SK-N-SH (cell line): ENCODE measurements at places on chromosomes 3 and 15. TPM values are rescaled to one million over a fixed set of nuclear protein-coding genes. Genes with fewer than 3 reads are reported as not detected.

GRCh38 chr15:34358367-34358766 is 8.6 kb downstream of the LPCAT4 start:
- peak; percentile 41 for DNase-seq

DNA sequence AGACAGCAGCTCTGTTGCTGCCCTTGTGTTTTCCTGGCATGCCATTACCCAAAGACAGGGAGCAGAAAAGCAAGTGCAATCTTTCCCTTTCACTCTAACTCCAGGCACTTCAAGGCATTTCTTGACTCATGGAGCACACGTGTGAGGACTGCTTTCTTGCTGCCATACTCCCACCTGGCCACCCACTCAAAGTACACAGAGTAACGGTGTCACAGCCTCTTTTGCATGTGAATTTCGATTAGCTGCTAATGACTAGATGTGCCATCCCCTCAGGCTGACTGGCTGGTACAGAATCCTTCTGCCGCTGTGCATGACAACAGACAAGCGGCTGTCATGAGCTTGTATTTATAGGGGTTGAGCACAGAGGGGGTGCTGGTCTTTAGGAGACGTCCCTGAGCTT is 380.6 kb downstream of the CTNNB1 start:
- peak; percentile 15 for DNase-seq

Gene TMEM43
- 105 and 123 TPM in 2 replicates for polyA plus RNA-seq

DNA sequence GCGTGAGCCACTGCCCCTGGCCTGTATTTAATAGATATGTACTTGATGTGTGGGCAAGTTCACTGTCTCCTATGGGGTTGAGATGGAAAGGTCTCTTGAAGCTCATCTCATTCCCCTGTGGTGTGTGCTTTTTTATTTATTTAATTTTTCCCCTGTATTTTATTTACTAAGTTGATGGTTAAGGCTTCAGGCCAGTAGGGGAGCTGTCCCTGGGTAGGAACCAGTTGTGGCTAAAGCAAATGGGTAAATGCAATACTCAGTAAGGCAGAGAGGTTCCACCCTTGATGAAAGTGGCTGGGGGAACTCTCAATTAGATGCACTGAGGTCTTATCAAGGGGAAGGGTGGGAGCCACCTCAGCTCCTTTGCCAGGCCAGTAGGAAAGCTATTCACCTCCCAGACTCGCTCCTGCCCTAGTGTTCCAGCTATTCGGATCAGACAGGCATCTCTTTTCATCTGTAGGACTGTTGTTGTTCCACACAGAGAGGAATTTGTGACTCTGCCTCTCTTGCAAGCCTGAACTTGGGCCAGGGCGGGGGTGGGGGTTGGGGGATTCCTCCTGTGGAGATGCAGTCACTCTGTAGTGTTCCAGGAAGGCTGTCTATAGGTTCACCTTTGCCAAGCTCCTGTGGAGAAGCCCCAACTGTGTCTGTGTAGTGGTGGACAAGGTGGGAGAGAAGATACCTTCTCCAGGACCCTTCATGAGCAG is 26.1 kb downstream of the PCCB start:
- DNase-seq: no peak

Gene SNX22
- 0.94 and 1.2 TPM in 2 replicates for polyA plus RNA-seq

Gene KIF15
- 2.1 and 2.3 TPM in 2 replicates for polyA plus RNA-seq

DNA sequence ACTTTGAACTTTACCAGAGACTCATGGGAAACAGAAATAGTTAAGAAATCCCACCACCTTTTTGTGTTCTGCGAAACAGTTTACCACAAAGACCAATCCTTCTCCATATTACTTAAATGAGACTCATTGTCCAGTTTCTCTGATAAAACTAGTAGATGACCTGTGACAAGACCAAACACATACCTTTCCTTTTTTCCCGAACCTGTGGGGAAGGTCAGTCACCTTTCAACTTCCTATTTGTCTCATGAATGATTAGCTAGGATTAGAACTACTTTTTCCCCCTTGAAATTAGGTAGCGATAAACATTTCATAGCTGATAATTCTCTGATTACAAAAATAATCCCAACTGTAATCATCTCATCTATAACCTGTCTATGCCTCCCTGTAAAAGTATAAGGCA is 2.3 kb upstream of the TBC1D5 start:
- no peak for DNase-seq

DNA sequence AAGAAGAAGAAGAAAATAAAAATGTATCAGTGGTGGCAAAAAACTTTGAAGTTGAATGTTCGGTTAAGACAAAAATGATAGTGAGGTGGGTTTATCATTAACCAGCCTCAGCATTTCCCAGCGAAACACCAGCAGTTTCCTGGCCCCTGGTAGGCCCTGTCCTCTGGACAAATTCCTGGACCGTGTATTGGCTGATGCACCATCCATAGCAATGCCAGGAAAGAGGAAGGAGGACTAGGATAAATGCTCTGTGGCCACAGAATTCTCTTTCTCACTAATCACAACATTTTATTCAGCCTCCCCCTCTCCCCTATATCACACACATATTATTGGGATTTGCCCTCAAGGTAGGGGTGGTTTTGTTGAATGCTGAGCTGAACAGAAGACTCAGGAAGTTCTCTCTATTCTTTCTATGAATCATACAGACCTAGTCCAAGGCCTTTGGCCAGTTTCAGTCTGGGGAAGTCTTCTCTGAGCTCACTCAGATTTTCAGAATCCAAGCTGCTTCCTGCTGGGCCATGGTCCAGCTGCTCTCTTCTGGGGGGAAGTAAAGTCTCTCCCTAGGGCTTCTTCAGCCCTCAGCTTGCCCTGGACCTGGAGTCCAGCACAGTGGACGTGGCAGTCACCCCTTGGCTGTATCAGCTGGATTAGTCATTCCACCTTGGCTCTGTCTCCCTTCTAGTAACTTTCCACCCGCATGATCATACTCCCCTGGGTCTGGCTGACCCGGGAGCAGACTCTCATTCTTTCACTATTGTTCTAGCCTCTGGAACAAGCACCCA is 27.6 kb downstream of the SLC28A1 start:
- no peak for DNase-seq

Gene ISLR2
- polyA plus RNA-seq: 0.56 and 0.58 TPM in 2 replicates

Gene COL6A6
- polyA plus RNA-seq: not detected in 2 replicates

Gene SNUPN
- 31.7 and 36.4 TPM in 2 replicates for polyA plus RNA-seq

GRCh38 chr3:167820102-167820865 is 84.8 kb downstream of the SERPINI1 start:
- DNase-seq: no peak

- DNase-seq: no peak
Measured at GRCh38 chr15:60735559-60736047, 256.7 kb upstream of the ICE2 start.

DNA sequence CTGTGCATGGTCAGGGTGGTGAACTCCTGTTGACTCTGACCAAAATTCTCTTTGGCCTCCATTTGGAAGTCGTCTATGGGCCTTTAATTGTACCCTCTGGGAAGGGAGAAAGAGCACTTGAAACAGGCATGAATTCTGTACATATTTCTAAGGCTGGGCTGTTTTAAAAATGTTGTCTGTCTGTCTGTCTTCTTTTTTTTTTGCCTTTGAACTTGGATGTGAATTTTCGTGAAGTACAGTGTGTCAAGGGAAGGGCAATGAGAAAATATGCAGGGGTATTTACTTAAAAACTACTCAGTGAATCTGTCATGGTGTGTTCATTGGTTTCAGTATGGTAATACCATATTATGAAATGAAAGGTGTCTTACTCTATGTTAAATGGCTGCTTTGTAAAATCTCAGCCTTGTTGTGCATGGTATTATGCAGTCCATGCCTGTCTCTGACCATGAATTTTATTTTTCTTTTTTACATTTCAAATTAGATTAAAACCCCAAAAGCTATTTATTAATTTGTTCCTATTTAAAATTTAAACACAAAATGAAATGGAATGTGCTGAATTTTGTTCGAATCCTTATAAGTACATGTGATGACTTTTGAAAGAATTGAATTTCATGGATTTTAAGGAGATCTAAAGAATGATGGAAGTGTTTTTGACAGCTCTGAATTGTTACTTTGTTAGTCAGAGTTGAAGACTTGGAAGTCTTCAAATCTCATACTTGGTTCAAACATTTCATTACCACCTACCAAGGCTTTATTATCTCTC is 51.1 kb downstream of the RARB start:
- DNase-seq: no peak
